ENCODE measurements at places on chromosomes 6 and 20.

GRCh38 chr20:24836041-24836533 lies 113.0 kb upstream of the CST7 start:
- no peak for DNase-seq

GRCh38 chr20:3800878-3801260 lies 4.8 kb downstream of the CDC25B start:
- DNase-seq: no peak

GRCh38 chr20:33108661-33109060 lies 29.2 kb downstream of the BPIFB4 start:
- DNase-seq: no peak

DNA sequence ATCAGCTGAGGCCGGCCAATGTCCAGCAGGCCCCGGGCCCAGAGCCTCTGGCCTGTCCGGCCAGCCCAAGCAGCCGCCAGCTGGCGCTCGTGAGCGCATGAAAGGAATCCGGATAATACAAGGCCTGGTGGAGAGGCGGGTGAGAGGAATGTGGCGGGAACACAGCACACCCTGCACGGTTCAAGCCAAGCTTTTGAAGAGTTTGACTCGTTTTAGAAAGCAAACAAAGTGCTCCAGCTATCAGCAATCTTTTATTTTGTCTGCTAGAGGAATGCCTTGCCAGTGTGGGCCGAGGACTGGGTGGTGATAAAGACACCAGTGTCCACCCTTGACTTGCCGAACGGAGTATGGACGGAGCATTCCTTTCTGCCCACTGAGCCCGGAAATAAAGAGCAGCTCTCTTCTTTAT lies 9.3 kb upstream of the NEDD9 start:
- DNase-seq: no peak

DNA sequence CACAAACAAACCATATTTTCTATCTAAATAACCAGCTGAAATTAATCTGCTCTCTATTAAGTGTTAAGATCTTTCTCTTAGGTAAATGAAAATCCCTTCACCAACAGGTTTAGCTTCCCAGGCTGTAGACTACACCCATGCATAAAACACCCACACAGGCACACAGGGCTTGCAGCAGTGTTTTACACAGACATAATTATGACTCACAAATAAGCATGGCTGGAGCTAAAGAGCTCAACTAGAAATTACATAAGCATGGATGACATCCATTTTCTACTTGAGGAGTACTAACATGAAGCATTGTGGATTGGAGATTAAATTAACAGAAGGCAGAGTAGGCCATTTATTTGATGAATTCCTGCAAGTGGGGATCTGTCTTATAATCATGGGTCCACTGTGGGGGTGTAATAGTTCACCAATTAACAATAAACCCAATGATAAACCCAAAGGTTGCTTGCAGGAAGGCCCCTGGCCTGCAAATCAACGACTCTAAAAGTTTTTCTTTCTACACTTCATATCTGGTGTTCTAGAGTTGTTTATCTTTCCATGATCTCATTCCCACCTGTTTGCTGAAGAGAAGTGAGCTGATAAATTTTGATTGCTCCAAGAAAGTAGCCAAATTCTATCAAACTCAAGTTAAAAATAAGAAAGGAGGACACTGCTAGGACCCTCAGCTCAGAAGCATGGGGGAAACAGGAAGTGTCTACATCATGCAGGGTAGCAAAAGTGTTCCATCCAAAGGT lies 33.8 kb upstream of the E2F3 start:
- no peak for DNase-seq

GRCh38 chr6:107820338-107821261 lies 3.5 kb downstream of the SCML4 start:
- DNase-seq: no peak
